ENCODE measurements at places on chromosomes 16 and 17. TPM values are rescaled to one million over a fixed set of nuclear protein-coding genes. Genes with fewer than 3 reads are reported as not detected.

FGF11 gene
- 1.7 TPM for total RNA-seq

CDH13 gene
- 8.7 TPM for total RNA-seq

KRT40 gene
- not detected for total RNA-seq

KRT35 gene
- total RNA-seq: not detected

SLFN12L gene
- 2.1 TPM for total RNA-seq

CAPN15 gene
- 33.8 TPM for total RNA-seq

OTOP3 gene
- not detected for total RNA-seq

All from left lung (tissue), 14 donors.